ENCODE measurements at places on chromosomes 1 and 21.

- peak; percentile 76 for DNase-seq
Measured at GRCh38 chr1:151166505-151166956, 587 bp downstream of the SCNM1 start.

DNA sequence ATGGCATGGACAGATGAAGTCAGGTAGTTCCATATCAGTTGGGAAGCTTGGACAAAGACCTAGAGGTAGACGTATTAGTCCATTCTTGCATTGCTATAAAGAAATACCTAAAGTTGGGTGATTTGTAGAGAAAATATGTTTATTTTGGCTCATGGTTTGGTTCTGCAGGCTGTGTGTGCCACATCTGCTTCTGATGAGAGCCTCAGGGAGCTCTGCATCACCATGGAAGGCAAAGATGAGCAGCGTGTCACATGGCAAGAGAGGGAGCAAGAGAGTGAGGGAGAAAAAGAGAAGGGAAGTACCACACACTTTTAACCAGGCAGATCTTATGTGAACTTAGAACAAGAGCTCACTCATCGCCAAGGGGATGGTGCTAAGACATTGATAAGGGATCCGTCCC lies 9.0 kb downstream of the TSACC start:
- no peak for DNase-seq

- peak; percentile 64 for DNase-seq
Measured at GRCh38 chr1:193066606-193067005, 7.2 kb downstream of the RO60 start.

DNA sequence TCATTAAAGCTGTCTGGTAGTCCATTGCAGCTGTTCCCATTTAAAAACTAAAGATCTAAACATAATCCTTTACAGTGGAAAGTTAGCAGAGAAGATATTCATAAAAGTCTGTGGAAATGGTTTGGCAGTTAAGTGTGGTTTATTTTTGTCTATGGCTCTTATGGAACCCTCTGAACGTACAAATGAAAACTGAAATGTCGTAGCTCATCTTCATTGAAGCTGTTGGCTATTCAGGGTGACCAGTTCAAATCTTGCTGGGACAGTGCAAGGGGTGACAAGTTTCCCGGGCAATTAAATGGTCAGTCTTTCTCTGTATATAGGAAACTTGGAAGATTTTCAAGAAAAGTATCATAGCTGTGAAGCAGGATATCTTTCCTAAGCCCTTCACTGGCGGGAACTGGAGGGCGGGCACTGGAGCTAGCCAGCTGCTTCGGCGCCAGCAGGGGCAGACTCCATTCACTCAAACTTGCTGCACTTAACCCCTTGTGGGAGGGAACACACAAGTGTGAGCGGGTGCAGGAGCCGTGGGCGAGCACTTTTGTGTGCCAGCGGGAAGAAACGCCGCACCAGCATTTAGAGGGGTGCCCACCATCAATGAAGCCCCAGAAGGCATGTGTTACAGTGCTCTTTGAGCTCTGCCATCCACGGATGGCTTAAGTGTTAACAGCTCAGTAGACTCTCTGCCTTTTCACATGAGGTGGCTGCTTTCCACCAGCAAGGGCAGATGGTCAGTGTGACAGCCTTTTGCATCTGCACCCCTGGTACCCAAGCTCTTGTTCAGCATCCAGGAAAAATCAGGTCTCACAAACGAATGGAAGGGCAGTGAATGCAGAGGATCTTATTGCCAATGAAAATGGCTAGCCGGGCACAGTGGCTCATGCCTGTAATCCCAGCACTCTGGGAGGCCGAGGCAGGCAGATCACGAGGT lies 232.1 kb upstream of the KAZN start:
- peak; percentile 3 for DNase-seq

DNA sequence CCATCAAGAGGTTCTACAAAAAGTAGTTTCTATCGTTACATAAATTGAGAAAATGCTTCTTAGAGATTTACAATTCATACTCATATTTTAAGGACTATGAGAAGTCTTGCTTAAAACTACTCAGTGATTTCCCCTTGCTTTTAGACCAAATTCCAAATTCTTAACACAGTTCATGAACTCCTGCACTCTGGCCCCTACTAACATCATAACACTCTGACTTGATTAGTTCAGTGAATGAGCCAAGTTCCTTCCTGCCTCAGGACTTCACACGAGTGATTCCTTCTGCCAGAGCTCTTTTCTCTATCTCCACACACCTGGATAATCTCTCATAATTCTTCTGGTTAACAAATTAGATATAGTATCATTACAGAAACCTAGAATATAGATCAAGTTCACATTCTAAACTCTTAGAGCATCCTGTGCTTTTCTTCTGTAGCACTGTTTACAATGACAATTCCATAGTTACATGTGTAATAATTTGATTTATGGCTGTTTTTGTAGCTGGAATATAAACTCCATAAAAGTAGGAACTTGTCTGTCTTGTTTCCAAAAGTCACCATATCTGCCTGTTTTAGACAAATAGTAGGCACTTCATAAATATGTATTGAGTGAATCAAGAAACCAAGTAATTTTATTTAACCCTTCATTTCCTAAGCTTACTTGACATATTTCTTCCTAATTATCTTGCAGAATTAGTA lies 59.9 kb downstream of the NUF2 start:
- no peak for DNase-seq

- no peak for DNase-seq
Measured at GRCh38 chr1:220462752-220463151, 65.2 kb upstream of the MARK1 start.

DNA sequence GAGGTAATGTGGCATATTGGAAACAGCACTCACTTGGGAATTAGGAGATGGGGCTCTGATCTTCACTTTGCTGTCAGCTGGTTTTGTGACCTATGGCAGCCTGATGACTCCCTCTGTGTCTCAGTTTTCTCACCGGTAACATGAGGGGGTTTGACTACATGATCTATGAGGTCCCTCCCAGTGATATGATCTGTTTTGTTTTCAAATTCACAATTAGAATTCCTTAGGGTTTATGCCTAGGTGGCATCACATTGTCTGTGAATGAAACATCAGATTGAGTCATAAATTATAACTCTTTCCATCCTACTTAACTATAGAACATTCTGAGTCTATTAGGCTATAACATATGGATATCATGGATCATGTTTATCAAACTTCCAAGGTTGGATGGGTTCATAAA lies 386.6 kb downstream of the PTBP2 start:
- no peak for DNase-seq

DNA sequence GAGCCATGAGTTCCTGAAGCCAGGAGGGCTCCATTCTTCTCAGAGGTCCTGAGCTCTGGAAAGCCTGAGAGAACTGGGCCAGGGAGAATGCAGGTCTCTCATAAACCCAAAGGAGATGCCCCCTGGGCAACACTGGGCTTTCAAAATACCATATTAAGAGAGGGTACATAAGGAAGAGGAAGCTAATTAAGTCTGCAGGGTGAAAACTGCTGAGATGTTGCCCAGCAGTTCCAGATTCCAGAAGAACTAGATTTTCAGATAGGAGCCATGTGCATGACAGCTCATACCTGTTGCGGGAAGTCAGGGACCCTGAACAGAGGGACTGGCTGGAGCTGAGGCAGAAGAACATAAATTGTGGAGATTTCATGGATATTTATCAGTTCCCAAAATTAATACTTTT lies 40.9 kb downstream of the CYP4A11 start:
- no peak for DNase-seq

DNA sequence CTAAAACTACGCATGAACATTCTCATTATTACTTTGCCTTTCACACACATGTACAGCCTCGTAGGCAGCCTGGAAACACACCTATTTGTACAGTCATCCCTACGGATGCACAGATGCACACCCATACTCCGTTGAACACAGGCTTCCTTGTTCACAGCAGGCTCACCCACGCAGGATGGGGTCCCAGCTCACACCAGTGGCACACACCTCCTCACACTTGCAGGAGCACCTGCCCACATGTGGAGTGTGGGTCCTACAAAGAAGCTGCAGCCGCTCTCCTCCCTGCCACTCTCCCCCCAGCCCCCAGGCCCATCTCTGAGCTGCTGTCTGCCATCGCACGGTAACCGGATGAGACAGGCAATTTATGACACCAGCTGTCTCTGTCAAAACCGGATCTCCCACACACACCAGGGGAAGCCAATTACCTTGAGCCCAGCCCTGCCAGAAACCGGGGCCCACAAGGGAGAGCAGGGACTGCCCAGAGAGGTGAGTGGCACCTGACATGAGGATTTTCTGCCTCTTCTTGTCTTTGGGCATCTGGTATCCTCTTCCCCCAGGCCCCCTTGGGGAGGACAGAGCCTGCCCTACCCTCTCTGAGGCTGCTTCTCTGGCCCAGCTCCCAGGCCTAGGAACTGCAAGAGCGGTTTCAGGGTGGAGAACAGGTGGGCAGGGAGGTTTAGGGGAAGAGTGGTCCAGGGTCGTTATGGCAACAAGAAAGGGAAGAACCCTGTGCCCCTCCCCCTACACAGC lies 175.4 kb downstream of the IGSF21 start:
- no peak for DNase-seq

DNA sequence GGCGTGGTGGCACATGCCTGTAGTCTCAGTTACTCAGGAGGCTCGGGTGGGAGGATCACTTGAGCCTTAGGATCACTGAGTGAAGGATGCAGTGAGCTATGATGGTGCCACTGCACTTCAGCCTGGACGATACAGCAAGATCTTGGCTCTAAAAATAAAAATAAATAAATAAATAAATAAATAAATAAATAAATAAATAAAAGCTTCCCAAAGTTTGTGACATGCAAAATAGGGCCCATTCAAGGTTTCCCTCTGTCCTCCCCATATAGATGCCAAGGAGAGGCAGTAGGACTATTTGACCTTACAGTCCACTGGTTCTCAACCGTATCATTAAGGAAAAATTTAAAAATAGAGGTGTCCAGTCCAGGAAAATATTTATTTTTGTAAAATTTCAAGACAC lies 41.2 kb downstream of the ZBTB8OS start:
- DNase-seq, result no peak

- DNase-seq, result peak; percentile 51
Measured at GRCh38 chr1:225813214-225813964, 3.5 kb downstream of the EPHX1 start.

GRCh38 chr1:906600-907420 lies 16.9 kb upstream of the SAMD11 start:
- peak; percentile 92 for DNase-seq

DNA sequence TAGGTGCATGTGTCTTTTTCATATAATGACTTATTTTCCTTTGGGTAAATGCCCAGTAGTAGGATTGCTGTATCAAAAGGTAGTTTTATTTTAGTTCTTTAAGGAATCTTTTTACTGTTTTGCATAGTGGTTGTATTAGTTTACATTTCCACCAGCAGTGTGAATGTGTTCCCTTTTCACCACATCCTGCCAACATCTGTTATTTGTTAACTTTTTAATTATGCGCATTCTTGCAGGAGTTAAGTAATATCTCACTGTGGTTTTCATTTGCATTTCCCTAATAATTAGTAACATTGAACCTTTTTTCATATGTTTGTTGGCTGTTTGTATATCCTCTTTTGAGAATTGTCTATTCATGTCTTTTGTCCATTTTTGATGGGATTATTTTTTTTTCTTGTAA lies 1761.9 kb downstream of the PLA2G4A start:
- DNase-seq, result no peak

- no peak for DNase-seq
Measured at GRCh38 chr1:198809247-198809646, 170.4 kb downstream of the PTPRC start.

- DNase-seq, result peak; percentile 74
Measured at GRCh38 chr1:11736746-11737639, 1.1 kb downstream of the AGTRAP start.

DNA sequence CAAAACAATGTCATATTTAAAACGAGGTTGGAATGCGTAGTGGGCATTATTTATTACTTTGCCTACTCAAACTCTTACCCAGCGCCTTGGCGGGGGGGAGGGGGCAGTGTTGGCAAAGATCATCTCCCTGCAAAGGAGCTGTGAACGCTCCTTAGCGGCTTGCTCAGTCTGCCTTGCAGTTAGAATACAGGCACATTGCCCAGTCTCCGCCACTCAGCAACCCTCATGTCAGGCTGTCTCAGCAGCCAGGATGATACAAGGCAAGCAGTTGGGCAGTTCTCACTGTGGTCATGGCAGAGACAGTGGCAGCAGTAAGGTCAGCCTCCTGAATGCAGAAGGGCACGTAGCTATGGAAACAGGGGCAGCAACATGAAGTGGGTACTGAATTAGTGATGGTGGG lies 170.4 kb upstream of the KCNK2 start:
- DNase-seq, result no peak

GRCh38 chr1:36301220-36301619 lies 4.9 kb upstream of the SH3D21 start:
- DNase-seq, result no peak

- no peak for DNase-seq
Measured at GRCh38 chr1:206075786-206076755, 23.1 kb downstream of the RHEX start.

- no peak for DNase-seq
Measured at GRCh38 chr1:116465477-116465844, 92.4 kb downstream of the ATP1A1 start.

DNA sequence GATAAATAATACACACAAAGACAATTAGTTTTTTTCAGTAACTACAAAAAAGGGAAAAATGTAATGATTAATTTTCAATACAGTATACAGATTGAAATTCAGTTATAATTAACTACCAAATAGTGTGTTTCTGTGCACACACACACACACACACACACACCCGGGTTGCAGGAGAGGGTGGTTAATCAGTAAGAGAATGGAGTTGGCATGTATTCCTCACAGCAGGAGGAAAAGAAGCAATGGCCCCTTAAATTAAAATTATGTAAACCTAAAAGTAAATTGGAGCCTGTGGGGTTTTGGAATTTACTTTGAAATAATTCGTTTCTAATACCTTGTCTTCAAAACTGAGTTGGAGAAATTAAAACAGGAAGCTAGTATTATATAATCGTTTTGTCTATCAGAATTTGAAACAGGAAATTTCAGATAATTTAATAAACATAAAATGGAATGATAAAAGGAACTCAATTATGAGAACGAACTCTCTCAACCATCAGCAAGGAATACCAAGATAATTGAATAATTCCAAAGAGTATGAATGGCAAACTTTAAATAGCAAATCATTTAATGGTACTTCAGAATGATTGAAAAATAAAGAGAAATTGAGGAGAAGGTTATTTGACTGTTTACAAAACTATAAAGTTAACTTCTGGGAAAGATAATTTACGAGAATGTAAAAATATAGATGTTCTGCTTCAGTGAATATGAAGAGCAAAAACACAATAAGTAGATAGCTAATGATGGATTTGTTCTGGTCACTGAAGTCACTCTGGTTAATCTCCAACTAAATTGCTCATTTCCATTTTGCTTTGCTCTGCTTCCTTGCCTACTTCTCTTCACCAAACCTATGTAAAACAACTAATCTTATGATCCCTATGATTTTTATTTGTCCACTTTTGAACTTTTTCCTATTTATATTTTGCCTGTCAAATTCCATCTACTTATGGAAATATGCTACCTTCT lies 547.9 kb upstream of the ZP4 start:
- no peak for DNase-seq

- DNase-seq, result peak; percentile 43
Measured at GRCh38 chr1:151924691-151925587, 15.6 kb upstream of the THEM4 start.
